ENCODE measurements at places on chromosomes 2 and 18. TPM values are rescaled to one million over a fixed set of nuclear protein-coding genes. Genes with fewer than 3 reads are reported as not detected.

Gene TWIST2
- total RNA-seq: 5.7 TPM

Gene EHD3
- total RNA-seq: 9.8 TPM

Gene GPR155
- 1.0 TPM for total RNA-seq

Gene HTR2B
- total RNA-seq: not detected

Gene OSBPL1A
- 55.1 TPM for total RNA-seq

Gene DSC1
- not detected for total RNA-seq

- no peak for DNase-seq
Measured at GRCh38 chr2:29070526-29070925, 3.8 kb downstream of the PCARE start.

GRCh38 chr18:35808796-35809195, 163.7 kb upstream of the RMP24 start:
- DNase-seq: no peak

DNA sequence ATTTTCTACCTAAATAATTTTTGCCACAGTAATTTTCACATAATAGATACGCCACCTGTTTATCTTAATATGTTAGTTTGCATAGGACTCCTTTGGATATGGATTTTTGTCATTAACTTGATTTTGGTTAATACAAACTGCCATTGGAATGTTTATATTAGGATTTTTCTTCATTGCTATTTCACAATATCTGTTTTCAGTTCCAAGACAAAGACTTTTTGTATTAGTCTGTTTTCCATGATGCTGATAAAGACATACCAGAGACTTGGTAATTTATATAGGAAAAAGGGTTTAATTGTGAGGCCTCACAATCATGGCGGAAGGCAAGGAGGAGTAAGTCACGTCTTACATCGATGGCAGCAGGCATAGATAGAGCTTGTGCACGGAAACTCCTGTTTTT, 503.1 kb upstream of the TMEFF2 start:
- no peak for DNase-seq

DNA sequence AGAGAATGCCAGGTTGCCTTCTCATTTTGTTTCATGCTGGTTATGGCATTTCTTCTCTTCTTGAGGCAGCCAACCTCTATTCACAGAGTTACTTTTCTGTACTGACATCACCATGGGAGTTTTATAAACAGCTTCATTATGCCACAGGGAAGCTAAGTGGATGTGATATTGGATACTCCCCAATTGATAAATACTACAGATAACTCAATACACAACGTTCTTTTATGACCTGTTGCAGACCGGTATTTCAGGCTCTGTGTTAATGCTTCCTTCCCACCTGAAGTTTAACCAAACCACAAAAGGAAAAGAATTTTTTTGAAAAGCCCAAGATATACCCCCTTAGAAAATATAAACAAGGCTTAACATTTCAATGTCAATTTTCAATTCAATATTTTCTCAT, 258.3 kb upstream of the SOX11 start:
- no peak for DNase-seq

DNA sequence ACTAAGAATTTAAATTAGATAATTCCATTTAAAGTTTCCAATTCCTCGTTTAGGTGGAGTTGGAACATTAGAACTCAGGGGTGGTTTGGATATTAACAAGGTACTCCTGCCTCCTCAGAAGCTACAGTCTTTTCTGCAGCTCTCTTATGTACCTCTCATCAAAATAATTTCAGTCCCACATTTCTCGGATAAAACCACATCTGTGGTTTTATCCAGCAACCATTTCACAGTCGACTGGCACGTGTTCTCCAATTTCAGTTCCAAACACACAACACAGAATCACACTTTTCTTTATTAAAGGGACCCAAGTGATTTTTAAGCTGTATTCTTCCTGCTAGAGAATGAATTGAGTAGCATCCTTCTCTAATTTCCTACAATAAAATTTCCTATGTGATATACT, 22.7 kb upstream of the NFU1 start:
- DNase-seq: no peak

DNA sequence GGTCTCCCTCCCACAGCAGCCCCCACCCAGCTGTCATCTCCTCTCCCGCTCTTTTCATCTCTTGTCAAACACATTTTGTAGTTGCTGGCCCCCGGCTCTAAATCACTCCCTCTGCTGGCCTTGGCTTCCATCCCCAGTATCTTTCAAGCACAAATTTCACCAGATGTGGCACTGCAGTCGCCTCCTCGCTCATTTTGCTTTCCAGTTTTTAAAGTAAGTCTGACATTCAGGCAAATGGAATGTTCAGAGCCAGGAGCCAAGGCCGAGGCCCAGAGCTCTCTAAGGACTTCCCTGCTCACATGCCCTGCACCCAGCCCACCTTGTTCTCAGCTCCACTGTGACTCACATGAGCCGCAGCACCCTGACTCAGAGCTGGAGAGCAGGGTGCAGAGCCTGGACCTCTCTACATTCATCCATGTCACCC, 158.4 kb downstream of the GALNT14 start:
- no peak for DNase-seq

GRCh38 chr2:196101325-196101991, 32.8 kb upstream of the DNAH7 start:
- DNase-seq: no peak

DNA sequence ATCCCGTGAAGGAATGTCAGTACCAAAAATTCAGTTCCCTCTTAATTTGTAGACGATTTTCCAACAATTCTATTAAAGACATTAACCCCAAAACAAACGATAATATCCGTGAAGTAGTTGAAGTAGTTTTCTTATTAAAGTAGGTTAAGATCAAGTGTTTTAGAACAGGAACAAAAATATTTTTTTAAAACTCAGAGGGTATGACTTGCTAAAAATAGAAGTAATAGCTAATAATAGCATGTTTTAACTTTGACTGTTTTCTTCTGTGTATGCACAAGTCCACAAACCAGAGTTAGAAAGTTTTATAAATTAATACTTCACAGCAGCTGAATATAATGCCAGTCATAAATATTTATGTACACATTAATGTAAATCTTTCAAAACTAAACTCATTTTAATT, 2.4 kb downstream of the DNAJC10 start:
- DNase-seq: no peak

GRCh38 chr2:236637686-236638569, 68.3 kb downstream of the ACKR3 start:
- DNase-seq: no peak

DNA sequence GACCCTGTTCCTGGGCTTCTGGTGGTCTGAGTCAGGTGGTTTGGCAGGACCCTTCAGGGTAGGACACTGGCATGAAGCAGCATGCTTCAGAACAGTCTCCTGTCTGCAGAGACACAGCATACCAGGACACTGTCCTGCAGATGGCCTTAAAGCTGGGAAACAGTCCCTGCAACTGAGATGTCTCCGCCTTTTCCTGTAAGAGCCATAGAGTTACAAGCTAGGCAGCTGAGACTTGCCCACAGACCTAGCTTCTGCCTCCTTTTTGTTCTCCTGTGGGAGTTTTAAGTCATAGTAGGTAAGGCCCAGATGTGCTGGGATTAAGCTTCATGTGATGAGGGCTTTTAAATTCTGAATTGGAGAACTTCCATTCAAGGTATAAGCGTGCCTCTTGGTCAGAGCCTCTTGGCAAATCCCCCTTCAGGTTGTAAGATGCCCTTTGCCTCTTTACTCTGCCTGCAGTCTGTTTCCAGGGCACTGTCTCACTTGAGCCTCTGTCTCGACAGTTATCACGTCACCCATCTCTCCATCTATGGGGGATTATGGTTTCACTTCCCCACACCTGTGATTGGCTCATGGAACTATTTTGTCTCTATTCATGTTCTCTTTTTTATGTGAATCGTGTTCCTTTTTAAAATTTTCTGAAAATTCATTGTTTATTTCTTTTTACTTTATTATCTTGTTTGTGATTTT, 51.8 kb downstream of the COA5 start:
- no peak for DNase-seq

DNA sequence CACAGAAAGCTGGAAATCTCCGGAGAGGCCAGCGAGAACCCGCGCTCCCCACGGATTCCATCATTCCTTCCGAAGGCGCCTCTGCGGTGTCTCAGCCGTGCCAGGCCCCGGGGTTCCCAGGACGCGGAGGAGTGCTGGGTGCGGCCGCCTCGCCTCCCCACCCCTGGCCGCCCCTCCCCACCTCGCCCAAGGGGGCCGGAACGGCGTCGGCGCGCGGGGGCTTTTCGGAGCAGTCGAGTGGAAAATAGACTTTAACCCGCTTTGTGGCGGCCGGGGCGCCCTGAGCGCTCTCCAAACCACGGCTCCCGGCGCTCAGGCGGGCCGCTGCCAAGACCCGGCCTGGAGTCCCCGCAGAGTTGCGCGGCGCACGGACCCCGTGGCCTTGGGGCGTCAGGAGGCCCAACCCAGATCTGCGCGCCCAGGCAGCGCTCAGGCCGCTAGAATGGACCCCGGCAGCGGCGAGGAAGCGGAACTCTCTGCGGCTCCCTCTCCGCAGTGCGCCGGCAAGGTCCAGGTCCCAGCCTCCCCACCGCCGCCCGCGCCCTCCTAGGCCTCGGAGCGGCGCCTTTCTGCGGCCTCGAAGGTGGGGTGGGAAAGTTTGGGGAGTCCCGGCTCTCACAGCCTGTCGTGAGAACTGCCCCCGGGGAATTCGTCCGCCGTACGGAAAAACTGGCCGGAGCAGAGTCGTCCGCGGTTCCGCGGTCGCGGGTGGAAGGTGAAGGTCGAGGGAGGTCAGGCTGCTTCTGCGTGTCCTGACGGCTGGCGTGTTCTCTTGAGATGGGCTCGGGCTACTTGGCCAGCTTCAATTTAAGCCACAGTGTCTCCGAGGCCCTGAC, 1.2 kb upstream of the EMX1 start:
- peak; percentile 84 for DNase-seq

GRCh38 chr18:62258616-62259015, 66.5 kb upstream of the TNFRSF11A start:
- DNase-seq: no peak

DNA sequence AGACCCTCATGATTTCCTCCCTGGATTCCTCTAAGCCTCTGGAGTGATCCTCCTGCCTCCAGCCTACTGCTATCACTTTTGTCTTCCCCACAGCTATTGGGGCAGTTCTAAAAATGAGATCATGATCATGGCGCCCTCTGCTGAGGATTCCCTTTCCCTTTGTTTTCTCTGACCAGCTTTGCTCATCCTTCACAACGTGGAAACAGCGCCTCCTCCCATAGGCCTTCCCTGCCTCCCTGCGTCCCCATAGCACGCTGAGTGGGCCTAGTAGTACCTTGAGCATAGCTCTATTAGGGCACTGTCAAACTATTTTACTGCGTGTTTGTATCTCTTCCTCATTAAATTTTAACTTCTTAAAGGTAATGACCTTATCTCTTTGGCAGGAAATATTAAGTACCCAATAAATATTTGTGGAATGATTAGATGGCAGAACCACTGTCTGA, 207.0 kb upstream of the FANCL start:
- peak; percentile 83 for DNase-seq

DNA sequence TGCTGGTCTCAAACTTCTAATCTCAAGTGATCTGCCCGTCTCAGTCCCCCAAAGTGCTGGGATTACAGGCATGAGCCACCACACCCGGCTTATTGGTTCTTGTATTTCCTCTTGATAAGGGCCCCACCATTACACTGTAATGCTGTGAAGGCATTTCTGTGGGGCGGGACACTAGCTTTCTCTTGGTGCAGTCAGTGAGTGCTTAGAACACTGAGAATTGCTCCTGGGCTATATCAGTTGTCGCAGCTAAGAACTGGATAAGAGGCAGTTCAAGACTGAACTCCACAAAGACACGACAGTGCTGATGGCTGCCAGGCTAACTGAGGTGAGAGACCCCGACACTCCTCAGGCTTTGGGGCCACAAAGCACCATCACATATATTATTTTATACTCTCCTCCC, 2.1 kb downstream of the KHK start:
- DNase-seq: no peak

DNA sequence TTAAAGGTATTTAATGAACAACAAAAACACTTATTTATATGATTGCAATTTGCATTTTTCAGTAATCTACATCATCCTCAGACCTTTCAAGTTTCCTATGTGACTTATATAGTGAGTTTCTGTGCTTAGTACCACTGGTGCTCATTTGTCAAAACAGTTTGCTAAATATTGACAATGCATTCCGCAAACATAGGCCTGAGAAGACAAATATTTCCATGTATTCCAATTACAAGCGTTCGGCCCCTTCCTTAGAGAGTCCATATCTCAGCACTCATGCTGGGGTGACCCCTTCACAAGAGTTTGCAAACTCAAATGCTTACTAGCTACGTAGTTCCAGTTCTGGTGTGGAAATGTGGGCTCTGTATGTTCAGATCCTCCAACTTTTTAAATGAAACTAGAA, 56.1 kb downstream of the SRD5A2 start:
- no peak for DNase-seq

DNA sequence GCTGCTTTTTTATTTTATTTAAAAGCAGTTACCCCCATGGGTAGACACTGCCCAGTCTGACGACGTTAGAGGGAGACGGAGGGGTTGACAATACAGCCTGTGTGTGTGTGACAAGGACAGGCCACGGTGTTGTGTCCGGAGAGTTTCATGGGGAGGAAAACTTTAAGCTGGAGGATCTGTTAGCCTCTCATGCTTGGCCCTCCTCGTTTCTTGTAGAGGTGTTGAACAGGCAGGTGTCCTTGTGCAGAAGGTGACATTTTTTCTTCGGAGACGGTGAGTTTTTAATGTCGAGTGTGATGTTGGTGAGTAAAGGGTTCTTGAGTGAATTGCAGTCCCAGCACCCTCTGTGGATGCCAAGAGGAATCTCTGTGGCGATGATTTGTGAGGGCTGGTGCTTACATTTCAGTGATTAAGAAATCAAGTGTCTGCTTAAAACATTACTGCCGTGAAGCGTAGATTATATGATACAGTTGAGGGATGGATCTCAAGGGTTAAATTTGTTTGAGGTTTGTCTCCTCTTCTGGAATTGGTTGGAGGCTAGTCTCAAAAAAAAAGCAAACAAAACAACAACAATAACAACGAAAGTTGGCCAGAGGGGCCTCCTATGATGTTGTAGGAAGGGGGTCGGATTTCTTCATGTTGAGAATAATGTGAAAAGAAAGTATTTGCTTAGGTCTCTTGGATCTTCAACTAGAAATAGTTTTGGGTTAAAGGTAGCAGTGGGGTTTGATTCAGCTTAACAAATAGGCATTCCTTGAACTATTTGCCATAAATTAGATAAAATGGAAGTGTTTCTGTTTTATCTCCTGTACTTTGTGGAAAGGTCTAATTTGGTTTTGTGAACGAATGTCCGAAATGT, 1.6 kb downstream of the NCOA1 start:
- DNase-seq: no peak

GRCh38 chr2:216807857-216808272, 52.0 kb downstream of the TNP1 start:
- no peak for DNase-seq
